Cortex of kidney (tissue), 1 donor: ENCODE measurements at places on chromosomes 12 and 14.

DNA sequence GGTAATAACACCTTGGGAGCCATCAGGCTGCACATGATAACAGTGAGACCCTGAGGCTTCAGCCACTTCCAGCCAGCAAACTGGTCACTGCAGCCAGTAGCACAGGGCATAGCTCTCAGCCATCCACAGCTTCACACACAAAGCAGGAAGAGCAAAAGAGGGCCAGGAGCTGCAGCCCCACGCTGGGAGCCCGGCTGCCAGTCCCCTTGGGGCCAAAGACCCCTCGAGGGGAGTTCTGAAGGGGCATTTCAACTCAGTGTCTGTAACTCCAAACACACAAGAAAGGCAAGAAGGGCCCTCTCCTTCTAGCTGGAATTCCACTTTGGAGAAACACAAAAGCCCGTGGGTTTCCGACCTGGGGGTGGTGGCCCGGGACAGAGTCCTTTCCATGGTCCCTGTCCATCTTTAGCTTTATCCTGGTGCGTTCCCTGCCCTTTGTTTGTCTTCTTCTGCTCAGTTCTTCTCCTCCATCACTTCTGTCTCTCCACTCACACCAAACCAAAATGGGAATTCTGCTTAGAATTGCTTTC, 151.8 kb upstream of the FKBP4 start:
- no peak for DNase-seq

DNA sequence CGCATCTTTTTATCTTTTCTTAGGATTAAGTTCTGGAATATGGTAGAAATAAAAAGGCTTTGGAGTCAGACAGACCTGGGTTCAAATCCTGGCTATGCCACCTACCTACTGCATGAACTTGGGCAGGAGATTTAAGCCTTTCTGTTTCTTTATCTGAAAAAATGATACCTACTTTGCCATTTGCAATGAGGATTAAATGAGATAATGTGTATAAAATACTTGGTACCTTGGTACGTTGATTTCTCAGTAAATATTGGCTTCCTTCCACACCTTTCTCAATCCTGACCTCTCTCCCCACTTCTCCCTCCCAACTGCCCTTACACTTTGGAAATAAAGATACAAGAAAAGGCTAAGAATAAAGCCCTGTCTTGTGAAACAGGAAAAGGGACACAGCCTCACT, 172.6 kb downstream of the PAX9 start:
- no peak for DNase-seq

DNA sequence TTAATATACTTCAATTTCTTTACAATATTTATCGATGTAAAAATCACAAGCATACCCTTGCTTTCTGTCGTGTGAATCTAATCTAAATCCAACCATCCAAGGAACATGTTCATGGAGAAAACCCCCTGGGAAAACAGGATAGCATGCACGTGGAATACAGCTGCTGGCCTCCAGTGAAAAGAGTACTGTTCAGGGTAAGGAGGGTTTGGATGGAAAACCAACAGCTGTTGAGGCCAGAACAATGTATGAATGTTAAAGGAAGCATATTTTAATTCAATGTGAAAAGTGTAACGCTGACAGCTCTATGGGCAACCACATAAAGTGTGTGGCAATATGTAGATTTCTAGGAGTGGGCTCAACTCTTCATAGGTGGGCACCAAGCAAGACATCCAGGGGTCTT, 344.0 kb downstream of the TMEM132D start:
- DNase-seq = no peak

DNA sequence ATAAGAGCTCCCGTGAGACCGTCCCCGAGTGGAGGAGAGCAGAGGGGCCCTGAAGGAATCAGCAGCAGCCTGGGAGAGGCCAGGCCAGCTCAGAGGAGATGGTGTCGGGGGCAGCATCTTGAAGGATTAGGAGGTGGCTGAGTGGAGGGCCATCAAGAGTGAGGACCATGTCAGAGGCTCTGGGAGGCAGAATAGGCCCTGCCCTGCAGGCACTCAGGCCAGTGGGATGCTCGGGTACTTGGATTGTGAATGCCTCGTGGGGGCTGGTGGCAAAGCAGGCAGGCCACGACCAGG, 47.7 kb downstream of the IL31 start:
- DNase-seq = no peak

- DNase-seq = no peak
These were observed 108.6 kb downstream of the PPM1A start for GRCh38 chr14:60357551-60358149.

- DNase-seq = no peak
These were observed 21.0 kb downstream of the DDX24 start for GRCh38 chr14:94059998-94060397.
